ENCODE measurements at places on chromosomes 5 and 9.

GRCh38 chr5:74460694-74461093, 179.8 kb downstream of the ENC1 start:
- DNase-seq = no peak

DNA sequence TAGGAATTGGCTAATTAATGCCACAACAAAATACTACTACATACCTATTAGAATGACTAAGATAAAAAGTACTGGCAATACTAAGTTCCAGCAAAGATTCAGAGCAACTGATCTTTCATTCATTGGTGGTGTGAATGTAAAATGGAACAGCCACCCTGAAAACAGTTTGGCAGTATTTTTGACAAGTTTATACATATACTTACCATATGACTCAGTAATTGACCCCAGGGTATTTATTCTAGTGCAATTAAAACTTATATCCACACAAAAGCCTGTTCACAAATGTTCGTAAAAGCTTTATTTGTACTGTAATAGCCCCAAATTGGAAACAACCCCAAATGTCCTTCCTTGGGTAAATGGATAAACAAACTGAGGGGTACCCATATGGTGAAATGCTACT, 270.8 kb upstream of the ACTBL2 start:
- no peak for DNase-seq

- no peak for DNase-seq
Observed at GRCh38 chr5:111730659-111731382, 26.2 kb downstream of the NREP start.

DNA sequence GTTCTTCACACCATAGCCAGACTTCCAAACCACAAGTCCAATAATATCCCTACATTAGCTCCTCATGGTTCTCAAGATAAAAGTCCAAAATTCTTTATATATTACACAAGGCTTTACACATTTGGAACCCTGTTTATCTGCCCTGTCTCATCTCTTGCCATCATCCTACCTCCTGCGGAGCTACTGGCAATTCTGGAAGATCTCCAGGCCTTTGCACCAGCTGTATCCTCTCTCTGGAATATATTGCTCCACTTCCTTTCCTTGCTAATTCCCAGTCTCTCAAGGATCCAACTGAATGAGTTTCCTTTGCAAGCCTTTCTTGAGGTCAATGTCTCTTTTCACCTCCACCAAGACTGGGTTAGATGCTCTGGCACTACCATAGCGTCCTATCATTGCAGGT, 41.3 kb upstream of the MIER3 start:
- no peak for DNase-seq

Measured in GDM1 (cell line).